ENCODE measurements at places on chromosomes 11 and 22. TPM values are rescaled to one million over a fixed set of nuclear protein-coding genes. Genes with fewer than 3 reads are reported as not detected.

DNA sequence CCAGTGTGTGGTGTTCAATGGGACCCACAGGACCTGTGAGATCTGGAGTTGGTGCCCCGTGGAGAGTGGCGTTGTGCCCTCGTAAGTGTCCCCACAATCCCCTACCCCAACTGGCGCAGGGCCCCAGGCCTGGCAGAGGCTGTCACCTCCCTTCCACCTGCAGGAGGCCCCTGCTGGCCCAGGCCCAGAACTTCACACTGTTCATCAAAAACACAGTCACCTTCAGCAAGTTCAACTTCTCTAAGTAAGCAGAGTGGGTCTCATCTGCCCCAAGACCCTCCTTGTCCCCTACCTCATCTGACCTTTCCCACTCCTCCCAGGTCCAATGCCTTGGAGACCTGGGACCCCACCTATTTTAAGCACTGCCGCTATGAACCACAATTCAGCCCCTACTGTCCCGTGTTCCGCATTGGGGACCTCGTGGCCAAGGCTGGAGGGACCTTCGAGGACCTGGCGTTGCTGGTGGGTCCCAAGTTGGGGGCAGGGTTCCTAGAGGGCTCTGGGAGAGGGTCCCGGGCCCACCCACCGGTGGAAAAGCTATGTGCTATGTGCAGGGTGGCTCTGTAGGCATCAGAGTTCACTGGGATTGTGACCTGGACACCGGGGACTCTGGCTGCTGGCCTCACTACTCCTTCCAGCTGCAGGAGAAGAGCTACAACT, 8.1 kb downstream of the P2RX6 start:
- ATAC-seq = no peak

GRCh38 chr11:27129686-27130085, 89.1 kb downstream of the BBOX1 start:
- no peak for ATAC-seq

MCAT gene
- total RNA-seq = 14.9 TPM

DNA sequence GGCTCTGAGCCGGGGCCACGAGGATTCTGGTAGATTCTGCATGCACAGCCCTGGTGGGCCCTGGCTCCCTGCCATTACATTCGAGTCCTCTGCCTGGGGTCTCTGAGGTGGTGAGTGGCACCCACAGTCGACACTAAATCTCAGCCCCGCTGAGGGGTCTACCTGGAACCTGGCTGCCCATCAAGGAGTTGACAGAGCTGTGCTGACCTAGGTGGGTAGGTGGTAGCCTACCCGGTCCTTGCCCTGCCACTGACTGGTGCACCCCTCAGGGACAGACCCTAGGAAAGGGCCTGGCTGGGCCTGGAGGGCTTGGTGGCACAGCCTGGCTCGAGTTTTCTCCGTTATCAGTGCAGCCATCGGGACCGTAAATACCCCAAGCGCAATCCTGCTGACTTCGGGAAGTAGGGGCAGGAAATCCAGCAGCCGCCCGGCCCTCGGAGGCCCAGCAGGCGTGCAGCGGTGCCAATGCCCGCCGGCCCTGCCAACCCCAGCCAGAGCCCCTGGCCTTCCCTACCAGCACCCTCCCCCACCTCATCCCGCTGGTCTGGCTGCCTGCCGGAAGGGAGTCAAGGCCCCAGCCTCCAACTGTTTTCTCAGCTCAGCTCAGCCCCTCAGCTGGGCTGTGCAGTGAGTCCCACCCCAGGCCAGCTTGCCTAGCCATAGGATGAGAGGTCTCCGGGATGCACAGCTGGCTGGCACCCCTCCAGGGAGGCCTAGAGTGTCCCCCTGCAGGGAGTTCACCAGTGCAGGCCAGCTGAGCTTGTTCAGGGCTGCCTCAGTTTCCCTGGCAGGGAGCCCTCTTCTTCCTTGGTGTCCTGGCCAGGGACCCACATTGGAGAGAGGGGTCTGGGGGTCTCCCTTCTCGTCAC, 80.4 kb upstream of the KCNQ1OT1 start:
- ATAC-seq = no peak

- peak; percentile 91 for ATAC-seq
Measured at GRCh38 chr11:15965562-15966250, 390.6 kb downstream of the SOX6 start.

KCTD14 gene
- total RNA-seq = 2.3 TPM

NEFH gene
- not detected for total RNA-seq

- ATAC-seq = peak; percentile 50
Measured at GRCh38 chr22:46866591-46866990, 104.1 kb downstream of the TBC1D22A start.

DNA sequence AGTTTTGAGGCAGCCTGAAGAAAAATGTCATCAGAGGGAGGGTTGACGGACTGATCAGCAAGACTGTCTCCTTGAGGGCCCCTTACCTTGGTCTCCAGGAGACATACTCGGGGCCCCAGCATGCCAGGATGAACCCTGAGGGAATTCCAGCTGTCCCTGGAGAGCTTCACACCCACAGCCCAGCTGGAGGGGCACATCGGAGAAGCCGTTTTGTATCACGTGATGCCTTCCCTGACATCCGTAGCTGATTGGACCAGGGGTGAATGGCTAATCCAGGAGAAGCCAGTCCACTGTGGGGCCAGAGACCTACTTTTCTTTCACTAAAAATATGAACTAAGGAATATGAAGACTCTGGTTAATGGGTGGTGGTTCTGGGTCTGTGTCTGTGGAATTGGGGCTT, 86.0 kb upstream of the TP53I11 start:
- no peak for ATAC-seq

- peak; percentile 56 for ATAC-seq
Measured at GRCh38 chr22:25061605-25062376, 109.3 kb downstream of the KIAA1671 start.

MUC6 gene
- not detected for total RNA-seq

DNA sequence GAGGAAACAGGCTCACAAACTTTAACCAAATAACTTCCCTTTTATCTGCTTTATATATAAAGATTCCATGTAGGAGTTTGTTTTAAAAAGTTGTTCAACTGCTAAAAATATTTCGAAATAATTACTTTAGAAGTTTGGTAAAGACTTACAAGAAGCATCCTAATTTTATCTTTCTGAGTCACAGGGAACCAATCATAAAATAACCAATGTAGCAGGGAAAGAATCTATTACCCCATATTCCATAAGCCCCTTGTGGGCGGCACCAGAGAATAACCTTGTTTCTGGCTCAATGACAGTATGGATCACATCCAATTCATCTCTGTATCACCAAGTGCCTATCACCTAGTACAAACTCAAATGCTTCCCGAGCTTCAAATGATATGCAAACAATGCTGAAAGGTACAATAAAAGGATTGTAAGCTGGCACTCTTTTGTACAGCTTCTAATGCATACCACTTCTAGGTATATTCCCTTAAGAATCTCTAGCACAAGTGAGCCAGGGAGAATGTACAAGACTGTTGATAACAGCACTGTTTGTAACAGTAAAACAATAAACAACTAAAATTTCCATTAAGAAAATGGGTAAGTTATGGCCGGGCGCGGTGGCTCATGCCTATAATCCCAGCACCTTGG, 158.4 kb downstream of the ATG16L2 start:
- no peak for ATAC-seq

GRCh38 chr11:60511393-60511792, 3.8 kb upstream of the MS4A13 start:
- ATAC-seq = no peak

ELFN2 gene
- not detected for total RNA-seq

DNA sequence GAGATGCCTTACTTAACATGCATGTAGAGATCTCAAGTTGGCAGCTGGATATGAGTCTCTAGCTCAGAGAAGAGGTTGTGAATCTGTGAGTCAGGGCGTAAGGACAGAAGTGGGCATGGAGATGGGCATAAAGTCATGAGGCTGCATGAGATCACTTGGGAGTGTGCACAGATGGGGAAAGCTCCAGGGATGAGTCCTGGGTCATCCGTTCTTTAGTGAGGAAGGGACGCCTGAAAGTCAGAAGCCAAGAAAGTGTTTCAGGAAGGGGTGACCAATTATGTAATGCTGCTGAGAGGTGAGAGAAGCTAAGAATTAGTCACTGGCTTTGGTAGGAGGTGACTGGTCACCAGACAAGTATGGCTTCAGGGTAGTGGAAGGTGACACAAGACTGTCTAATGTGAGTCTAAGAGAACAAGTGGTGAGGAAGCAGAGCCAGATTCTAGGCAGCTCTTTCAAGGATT, 6.7 kb downstream of the ACP2 start:
- peak; percentile 76 for ATAC-seq

DNA sequence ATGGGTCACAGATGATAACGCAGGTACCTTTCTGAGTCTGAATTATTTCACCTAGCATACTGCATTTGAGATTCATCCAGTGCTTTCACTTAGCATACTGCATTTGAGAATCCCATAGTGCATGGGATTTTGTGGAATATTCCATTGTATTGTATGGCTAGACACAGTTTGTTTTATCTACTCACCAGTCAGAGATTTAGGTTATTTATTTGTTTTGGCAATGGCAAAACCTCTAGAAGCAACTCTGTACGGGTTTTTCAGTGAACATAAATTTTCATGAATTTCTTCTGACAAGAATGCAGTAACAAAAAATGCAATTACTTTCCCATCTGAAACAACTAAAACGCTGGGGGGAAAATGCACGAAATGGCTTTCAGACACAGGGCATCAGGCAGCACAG, 24.3 kb downstream of the SCN4B start:
- no peak for ATAC-seq

SLC25A18 gene
- total RNA-seq = 0.08 TPM

- ATAC-seq = no peak
Measured at GRCh38 chr11:17314232-17314547, 37.4 kb upstream of the NCR3LG1 start.

DNA sequence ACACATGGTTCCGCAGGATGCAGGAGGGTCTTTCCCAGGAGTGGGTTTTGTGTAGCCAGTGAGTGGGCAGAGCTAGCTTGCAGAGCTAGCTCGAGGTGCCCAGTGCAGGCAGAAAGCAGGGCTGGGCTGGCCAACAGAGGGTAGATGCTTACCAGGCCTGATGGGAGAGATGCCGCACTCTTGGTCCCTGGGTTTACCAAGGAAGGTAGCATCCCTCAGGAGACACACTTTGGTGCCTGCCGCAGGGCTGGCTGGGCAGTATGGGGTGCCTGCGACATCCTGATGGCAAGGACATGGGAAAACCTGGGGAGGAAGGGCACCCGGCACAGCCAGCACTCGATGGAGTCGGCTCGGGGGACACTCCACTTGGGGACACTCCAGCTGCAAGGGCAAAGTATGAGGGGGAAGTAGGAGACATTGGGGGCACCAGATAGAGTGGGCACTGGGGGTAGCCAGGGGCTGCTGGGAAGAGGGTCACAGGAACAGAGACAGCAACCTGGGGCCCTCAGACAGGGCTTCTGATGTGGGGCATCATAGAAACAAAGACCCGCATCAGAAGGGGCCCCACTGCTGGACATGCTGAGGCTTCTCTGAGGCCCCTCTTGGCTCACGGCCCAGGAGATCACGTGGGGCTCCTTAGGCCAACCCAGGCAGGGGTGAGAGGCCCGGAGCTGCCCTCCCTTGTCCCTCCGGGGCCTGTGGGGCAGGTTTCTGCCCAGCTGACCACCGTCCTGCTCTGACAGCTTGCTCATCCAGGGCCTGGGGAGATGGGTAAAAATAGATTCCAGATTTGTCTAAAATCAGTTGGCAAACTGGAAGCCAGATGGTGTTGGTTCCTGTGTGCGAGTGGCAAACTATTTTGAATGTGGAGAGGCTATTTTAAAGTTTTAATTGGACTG, 89.8 kb downstream of the MORC2 start:
- ATAC-seq = no peak

- ATAC-seq = no peak
Measured at GRCh38 chr11:120346233-120346632, 10.0 kb downstream of the ARHGEF12 start.

SYT9 gene
- total RNA-seq = not detected

DNA sequence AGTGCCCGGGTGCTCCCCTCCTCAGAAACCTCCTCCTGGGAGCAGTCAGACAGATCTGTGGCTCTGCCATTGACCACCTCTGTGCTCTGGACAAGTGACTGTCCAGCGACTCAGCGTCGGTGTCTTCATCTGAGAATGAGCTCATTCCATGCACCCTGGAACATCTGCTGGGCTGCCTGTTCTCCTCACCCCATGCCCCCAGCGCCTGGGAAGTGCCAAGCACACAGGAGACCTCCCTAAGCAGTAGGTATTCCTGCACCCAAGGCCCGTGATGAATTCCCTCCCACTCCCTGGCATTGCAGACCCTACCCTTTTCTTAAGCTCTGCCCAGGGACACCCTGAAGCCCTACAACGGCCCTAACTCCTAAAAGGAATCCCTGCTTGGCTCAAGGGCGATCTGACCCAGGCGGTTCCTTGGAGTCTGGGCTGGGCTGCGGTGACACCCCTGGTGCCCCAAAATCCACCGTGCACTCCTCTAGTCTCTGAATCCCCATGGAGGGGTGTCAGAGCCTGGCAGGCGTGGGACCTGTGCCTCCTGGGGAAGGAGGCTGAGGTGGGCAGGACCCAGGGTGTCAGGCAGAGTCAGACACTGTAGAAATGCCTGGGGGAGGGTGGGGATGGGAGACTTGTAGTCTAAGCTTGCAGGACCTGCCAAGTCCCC, 92.0 kb downstream of the CEP164 start:
- no peak for ATAC-seq

- peak; percentile 74 for ATAC-seq
Measured at GRCh38 chr11:130180491-130180890, 20.9 kb downstream of the ST14 start.

DNA sequence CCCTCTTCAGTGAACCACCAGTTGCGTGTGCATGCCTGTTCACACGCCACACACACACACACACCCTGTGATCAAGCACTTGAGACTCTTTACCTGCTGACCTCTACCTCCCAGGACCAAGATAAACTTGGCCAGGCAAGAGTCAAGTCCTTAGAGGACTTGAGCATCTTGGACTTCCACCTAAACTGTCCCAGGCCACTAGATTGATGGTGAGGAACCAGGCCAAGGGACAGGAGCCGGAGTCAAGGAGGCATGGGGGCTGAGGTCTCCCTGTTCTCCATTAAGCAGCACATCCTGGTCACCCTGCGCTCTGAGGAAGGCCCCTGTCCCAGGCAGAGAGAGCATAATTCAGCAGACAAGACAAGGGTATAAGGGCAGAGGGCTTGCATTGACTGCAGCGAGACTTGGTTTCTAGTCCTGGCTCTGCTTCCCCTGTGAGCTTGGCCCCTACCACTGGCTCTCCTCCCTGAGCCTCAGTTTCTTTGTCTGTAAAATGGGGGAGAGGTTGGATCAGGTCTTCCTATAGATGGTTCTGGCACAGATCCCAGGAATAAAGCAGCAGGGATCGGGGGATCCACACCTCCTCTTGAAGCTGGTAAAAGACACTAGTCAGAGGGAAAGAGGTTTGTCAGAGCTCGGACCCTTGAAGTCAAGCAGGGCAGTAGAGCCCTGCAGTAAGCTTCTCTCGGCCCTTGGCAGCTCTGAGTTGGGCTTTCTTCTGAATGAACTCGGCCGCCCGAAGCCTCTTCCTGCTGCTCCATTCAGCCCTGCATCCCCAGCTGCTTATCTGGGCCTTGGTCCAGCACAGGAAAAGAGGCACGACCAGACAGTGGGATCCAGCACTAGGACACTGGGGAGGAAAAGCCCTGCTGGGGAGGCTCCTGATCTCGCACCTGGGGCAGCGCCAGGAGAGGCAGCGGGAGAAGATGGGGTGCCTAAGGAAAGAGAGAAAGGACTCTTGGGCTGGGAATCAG, 2.0 kb downstream of the CREB3L1 start:
- ATAC-seq = no peak

OR10A2 gene
- not detected for total RNA-seq
